HEK293T (cell line): ENCODE measurements at places on chromosomes 5 and 9.

- no peak for DNase-seq
Observed at GRCh38 chr5:126284977-126285696, 138.1 kb upstream of the GRAMD2B start.

DNA sequence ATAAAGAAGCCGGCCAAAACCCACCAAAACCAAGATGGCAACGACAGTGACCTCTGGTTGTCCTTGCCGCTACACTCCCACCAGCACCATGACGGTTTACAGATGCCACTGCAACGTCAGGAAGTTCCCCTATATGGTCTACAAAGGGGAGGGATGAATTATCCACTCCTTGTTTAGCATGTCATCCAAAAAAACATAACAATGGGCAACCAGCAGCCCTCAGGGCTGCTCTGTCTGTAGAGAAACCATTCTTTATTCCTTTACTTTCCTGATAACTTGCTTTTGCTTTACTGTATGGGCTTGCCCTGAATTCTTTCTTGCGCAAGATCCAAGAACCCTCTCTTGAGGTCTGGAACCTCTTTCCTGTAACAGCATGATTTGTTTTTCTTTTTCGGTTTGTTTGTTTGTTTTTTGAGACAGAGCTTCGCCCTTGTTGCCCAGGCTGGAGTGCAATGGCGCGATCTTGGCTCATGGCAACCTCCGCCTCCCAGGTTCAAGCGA lies 2.0 kb upstream of the UAP1L1 start:
- DNase-seq: no peak

DNA sequence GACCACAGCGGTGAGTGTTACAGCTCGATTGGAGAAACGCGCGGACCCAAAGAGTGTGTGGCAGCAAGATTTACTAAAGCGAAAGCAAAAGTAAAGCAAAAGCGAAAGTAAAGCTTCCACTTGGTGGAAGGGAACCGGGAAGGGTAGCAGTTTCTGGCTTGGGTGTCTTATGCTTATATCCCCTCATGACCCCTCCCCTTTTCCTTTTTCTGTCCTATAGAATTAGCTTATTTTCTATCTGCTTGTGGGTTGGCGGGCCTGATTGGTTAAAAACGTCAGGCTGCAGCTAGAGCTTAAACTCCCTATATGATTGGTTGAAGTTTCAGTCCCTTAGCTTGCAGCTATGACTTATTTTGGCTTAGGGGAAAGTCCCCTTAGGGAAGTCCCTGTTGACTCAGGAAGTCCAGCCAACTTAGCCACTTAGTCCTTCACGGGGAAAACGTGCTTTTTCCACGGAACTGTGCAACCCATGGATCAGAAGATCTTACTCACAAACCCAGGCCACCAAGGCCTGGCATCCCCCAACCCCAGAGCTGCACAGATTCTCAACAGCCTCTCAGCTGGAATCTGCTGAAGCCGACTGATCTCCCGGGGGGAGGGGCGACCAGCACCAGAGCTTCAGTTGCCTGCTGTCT lies 114.2 kb upstream of the ADAMTS16 start:
- no peak for DNase-seq

GRCh38 chr9:134025606-134026541 lies 593 bp downstream of the BRD3OS start:
- DNase-seq: peak; percentile 41

- DNase-seq: no peak
Observed at GRCh38 chr5:169065400-169065799, 235.5 kb downstream of the SLIT3 start.

GRCh38 chr5:34411470-34412346 lies 244.4 kb upstream of the RAI14 start:
- no peak for DNase-seq

DNA sequence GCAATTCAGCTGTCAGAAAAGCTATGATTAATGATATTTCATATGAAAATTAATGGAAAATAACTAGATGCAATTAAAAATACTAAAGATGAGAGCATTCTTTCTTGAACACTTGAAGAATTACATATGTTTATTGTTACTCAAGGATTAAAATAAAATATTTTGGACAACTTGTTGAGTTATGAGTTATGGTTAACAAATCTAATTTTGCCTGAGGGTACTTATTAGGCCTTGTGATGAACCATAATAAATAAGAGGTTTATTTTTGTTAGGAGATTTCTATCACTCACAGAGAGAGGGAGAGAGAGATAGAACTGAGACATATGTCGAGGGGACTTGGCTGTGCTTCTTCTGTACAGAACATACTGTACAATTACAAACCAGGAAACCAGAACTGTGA lies 183.7 kb downstream of the ISL1 start:
- DNase-seq: no peak

GRCh38 chr9:112970939-112971338 lies 41.1 kb downstream of the ZNF883 start:
- peak; percentile 9 for DNase-seq

DNA sequence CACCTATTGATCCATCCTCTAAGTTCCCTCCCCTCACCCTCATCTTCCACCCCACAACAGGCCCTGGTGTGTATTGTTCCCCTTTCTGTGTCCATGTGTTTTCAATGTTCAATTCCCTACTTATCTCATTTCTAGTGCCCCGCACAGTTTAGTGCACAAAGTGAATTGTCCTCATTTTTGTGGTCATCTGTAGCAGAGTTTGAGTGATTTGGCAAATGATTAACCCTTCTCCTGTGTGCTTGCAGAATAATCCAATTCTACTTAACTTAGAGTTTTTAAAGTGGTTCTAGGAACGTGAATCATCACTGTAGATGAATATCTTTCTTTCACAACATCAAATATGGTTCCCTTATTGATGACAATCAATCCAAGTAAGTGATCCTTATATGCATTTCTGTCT lies 6.3 kb upstream of the HAPLN1 start:
- no peak for DNase-seq
